C1 segment of cervical spinal cord (tissue), 14 donors: ENCODE measurements at places on chromosomes 16 and 17.

- DNase-seq, result no peak
Observed at GRCh38 chr17:55527540-55528118, 16.4 kb upstream of the SMIM36 start.

DNA sequence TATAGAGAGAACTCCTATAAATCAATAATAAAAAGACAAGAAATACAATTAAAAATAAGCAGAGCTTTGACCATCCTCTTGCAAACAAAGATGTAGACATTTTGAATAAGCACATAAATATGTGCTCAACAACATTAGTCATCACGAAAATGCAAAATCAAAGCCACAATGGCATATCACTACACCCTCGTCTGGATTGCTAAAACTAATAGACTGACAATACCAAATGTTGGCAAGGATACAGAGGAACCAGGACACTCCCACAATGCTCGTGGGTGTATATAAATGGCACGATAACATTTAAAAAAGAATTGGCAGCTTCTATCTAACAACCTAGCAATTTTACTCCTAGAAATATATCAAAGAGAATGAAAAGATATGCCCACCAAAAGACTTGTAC lies 530.8 kb downstream of the HAPSTR1 start:
- DNase-seq, result no peak

DNA sequence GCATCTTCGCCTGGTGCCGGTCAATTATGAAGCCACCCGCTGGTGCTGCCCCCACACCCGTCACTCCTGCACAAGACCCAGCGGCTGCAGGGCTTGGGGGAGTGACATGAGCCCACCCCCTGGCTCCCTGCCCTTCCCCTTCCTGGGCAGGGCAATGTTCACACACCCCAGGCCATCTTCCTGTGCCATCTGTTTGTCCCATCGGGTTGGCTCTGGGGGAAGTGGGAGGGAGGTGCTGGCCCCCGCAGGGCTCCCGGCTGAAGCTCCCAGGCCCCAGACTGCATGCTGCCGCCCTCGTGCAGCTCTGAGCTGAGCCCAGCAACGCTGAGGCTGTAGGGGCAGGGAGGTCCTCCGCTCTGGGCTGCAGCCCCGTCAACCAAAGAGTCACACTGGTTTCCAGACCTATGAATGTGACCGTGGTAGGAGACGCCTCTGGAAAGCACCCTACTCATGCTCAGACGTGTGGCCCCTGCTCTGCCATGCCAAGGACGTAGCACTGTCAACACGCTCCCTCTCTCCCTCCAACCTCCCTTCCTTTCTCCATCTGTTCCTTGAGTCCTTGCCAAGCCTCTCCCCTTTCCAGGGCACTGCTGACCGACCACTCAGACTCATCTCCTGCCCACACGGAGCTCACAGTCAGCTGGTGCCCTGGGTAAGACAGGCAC lies 140.4 kb downstream of the ENGASE start:
- no peak for DNase-seq

GRCh38 chr16:80968386-80969113 lies 38.1 kb downstream of the CMC2 start:
- no peak for DNase-seq

DNA sequence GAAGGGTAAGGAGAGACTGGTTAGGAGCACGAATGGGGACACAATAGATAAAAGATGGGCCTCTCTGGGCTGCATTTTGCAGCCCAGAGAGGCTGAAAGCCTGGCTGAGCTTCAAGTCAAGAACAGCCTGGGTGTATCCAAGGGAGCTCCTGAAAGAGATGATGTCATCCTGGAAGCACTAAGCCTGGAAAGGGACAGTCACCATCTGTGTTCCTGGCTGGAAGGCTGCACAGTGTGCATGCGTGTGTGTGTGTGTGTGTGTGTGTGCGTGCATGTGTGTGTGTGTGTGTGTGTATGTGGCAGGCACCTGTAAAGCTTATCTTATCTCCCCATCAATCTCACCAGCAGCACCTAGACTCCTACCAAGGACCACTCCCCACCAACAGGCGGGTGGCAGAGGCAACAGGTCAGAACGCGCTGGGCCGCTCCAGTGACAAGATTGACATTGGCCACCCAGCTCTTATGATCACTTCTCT lies 44.1 kb downstream of the COG7 start:
- DNase-seq, result no peak

- DNase-seq, result no peak
Observed at GRCh38 chr16:88772871-88773811, 11.9 kb downstream of the PIEZO1 start.

GRCh38 chr16:87434146-87434667 lies 42.1 kb downstream of the MAP1LC3B start:
- DNase-seq, result no peak

DNA sequence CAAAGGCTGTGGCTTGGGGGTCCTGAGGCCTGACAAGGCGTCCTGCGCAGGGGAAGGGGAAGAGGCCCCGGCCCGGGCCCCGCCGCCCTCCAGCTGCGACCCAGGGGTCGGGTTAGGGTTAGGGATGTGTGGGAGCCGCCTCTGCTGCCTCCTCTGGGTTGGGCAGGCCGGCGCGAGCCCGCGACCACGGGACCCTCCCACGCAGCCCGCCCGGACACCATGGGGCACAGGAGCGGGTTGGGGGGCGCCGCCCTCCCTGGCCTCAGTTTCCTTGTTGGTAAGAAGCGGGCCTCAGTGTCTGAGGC lies 386 bp downstream of the CIAO3 start:
- DNase-seq, result no peak

- no peak for DNase-seq
Observed at GRCh38 chr16:66426112-66427035, 721 bp upstream of the BEAN1 start.
